Left ventricle myocardium superior (tissue), 1 donor: ENCODE measurements at places on chromosomes 3 and 15. TPM values are rescaled to one million over a fixed set of nuclear protein-coding genes. Genes with fewer than 3 reads are reported as not detected.

UBP1 gene
- 39.3 TPM for total RNA-seq

KY gene
- 20.6 TPM for total RNA-seq

- no peak for DNase-seq
Measured at GRCh38 chr3:154778057-154778456, 302.1 kb upstream of the MME start.

DNA sequence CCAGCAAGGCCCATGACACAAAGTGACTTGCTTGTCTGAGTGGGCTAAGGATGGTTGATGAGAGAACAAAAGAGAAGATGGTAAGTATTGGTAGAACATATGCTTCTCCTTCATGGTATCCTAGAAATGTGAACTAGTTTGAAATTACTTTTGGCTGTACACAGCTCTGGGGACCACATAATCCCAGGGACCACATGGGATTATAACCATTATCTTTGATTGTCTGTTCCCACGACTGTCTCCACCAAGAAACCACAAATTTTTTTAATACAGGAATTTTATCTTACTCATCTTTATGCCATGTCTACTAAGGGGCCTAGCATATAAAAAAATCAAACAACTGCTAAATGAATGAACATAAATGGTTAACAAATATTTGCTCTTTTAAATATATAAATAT, 155.3 kb upstream of the PRICKLE2 start:
- DNase-seq, result no peak

GRCh38 chr15:49521802-49522201, 98.8 kb downstream of the FGF7 start:
- DNase-seq, result no peak
